ENCODE measurements at places on chromosomes 12 and 14.

DNA sequence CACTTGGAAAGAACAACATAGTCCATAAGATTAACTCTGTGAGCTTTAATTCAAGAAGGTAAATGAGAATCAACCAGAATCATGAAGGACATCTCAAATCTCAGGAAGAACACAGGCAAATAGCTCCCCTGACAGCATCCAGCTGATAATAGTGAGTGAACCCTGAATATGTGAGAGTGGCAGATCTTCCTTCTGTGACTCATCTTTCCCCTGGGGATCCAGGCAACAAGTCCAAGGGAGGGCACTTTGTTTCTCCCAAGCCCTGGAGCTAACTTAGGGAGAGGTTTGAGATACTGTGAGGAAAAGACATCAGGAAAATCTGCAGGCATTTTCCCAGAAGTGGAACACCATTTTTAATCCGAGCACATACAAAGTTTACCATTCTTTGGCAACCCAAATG is 763.9 kb upstream of the MGAT4C start:
- no peak for DNase-seq

DNA sequence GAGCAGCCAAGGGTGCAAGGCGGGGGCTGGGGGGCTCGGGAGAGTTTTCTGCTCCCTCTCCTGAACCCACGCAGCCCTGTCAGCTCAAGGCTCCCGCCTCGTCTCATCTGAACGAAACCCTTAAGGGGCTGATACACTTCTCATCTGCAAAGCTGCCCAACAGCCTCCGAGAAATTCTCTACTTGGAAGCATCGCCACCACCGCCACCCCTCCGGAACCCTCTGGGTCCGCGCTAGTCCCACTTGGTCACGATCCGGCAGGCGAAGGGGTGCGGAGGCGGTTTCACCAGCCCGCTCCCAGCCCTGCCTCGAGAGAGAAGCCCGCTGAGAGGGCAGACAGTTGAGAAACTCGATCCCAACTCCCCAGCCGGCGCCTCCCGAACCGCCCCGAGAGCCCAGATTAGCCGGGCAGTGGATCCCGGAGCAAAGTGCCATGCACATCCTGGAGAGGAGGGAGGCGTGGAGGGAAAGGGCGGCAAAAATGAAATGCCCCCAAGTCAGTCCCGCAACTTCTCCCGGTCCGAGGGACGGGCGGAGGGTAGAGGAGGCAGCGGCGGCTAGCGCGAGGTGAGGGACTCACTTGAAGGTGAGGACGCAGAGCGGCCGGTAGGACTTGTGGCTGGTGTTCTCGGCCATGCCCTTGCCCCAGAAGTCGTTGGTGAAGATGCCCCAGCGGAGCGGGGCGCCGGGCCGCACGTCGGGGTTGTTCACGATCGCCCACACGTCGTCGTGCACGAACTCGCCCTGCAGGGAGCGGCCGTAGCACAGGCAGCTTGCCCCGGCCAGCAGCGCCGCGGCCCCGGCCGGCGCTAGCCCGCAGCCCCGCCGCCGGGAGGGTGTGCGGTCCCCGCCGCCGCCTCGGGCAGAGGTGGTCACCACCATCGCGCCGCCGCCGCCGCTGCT is 620 bp downstream of the TMTC1 start:
- no peak for DNase-seq

GRCh38 chr14:33254342-33254741 is 315.7 kb downstream of the NPAS3 start:
- no peak for DNase-seq

GRCh38 chr12:92132288-92132687 is 13.4 kb downstream of the BTG1 start:
- DNase-seq: no peak

DNA sequence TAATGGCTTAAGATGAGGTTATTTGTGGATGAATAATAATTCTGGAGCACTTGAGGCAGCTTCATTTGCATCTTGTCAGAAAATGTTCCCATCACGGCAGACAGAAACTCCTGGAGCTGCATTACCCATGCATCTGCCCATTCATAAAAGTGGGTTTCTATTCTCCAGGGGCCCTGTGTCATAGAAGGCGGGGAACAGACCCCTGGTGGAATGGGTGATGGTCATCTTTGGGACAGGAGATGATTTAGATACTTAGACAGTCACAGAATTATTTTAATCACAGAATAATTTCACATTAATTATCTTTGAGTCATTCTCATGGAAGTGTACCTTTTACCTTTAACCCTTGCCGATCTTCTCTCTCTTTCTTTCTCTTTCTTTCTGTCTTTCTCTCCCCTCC is 980.7 kb upstream of the TMEM132C start:
- no peak for DNase-seq

DNA sequence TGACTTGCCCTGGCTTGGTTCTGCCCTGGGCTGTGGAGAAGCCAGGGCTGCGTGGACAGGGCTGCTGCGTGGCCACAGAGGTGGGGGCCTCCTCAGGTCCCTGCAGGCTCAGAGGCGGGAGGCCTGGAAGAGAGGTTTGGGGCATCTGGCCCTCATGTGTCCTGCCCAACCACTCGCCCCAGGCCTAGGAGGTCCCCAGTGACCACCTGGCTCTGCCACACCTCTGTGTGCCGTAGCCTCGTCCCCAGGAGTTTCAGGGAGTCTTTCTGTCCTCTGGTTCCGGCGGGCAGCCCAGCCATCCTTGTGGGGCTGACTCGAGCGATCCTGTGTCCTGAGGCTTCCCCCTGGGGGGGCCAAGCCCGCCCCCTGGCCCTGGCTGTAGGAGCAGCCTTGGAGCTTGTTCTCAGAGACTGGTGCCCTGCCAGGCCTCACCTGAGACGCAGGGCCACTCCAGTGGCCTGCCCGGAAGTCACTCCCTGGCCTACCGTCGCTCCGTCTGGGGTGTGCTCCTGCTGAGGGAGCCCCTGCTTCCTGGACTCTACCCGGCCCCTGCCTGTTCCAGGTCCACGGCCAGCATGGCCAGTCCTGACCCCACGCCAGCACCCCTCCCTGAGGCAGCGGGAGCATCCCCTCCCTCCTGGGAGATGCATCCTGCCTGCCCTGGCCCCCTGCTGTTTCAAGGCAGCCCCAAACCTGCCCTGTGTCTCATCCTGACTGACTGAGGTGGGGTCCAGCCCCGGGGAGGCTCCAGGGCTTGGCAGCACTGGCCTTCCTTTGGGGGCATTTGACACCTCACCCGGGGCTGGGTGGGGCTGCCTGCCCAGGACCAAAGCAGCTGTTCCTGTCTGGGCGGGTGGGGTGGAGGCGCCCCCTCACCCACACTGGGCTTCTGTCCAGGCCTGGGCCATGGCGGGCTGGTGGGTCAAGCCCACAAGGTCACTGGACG is 13.9 kb downstream of the ASPG start:
- no peak for DNase-seq

GRCh38 chr14:38044710-38045109 is 163.0 kb upstream of the SSTR1 start:
- DNase-seq: no peak

- DNase-seq: no peak
These were observed 1.3 kb upstream of the RD3L start for GRCh38 chr14:103943673-103944072.

DNA sequence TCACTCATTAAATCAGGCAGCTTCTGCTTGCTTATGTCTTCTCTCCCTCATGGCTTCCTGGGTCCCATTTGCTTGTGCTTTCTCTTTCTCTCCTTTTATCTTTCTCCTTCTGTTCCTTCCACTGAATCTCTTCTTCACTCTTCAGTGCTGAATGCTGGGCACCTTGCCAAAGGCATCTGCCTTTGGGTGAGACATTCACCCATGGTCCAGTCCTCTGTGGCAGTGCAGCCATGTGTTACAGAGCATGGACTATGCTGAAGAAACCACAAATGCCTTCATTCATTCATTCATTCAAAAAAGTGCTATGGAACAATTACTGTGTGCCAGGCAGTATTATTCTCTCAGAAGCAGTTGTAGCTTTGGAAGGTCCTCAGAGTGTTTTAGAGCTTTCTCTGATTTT is 344.4 kb upstream of the STXBP6 start:
- DNase-seq: no peak

- DNase-seq: no peak
These were observed 101.2 kb upstream of the CCDC175 start for GRCh38 chr14:59677771-59678231.

GRCh38 chr14:61934385-61934784 is 172.2 kb downstream of the SNAPC1 start:
- no peak for DNase-seq

DNA sequence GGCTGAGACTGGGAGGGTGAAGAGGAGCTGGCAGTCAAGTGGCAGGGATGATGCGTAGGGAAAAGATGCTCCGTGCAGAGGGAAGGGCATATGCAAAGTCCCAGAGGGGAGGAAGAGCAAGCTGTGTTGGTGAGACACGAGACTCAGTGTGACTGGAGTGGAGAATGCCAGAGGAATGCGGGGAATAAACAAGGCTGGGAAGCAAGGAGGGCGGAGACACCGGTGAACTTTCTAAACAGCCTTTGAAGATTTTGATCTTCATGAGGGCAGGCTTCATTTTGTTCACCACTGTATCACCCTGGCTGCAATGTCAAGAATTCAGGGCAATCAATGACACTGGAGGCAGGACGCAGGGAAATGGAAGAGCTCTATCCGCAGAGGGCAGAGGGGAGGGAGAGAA is 535.8 kb downstream of the FUT8 start:
- DNase-seq: no peak

- DNase-seq: peak; percentile 33
These were observed 88.3 kb downstream of the RPS29 start for GRCh38 chr14:49497725-49498348.

GRCh38 chr14:90513161-90514014 is 116.6 kb downstream of the CALM1 start:
- no peak for DNase-seq

GRCh38 chr12:29278673-29279420 is 102.1 kb downstream of the ERGIC2 start:
- no peak for DNase-seq

Measured in RCC 7860 (cell line).